Aorta (tissue), 5 donors: ENCODE measurements at places on chromosomes 7 and 10.

GRCh38 chr7:101140339-101140699, 13.4 kb downstream of the SERPINE1 start:
- DNase-seq, result no peak

DNA sequence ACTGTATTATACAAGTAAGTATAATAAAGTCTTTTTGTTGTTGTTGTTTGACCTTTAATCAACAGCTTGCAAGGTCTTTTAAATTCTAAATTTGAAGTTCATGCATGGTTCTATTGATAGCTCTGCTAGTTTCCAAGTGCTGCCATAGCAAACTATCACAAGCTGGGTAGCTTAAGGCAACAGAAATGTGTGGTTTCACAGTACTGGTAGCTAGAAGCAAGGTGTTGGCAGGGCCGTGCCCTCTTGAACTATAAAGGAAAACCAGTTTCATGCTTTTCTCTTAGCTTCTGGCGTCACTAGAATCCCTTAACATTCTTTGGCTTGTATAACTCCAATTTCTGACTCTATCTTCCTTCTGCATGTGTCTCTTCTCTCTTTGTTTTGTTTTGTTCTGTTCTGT, 1021.9 kb upstream of the AUTS2 start:
- no peak for DNase-seq

- DNase-seq, result no peak
These were observed 498 bp upstream of the C10orf53 start for GRCh38 chr10:49678827-49679479.

GRCh38 chr10:76029782-76030181, 598.4 kb downstream of the LRMDA start:
- no peak for DNase-seq

DNA sequence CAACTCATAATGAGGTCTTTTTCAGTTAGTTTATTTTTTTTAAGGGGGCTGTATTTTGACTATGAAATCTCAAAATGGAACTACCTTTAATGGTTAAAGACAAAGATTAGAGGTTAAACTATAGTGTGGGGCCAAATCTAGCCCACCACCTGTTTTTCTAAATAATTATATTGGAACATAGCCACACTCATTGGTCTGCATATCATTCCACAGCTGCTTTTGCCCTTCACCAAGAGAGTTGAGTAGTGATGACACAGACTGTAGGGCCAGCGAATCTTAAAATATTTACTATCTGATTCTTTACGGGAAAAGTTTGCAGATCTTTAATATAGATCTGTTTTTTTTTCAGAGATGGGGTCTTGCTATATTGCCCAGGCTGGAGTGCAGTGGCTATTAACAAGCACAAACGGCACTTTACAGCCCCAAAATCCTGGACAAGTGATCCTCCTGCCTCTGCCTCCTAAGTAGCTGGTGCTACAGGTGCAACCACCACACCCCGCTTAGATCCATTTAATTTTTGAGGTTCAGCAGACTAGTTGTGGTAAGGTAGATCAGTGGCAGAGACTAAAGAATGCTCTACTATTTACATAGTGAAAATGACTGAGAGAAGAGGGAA, 25.8 kb downstream of the EPC1 start:
- DNase-seq, result no peak

GRCh38 chr10:79166312-79166721, 97.6 kb downstream of the ZMIZ1 start:
- DNase-seq, result no peak

GRCh38 chr10:47015404-47015803, 104.2 kb downstream of the PTPN20 start:
- no peak for DNase-seq

- DNase-seq, result no peak
These were observed 102.7 kb downstream of the GPR37 start for GRCh38 chr7:124662937-124663336.

DNA sequence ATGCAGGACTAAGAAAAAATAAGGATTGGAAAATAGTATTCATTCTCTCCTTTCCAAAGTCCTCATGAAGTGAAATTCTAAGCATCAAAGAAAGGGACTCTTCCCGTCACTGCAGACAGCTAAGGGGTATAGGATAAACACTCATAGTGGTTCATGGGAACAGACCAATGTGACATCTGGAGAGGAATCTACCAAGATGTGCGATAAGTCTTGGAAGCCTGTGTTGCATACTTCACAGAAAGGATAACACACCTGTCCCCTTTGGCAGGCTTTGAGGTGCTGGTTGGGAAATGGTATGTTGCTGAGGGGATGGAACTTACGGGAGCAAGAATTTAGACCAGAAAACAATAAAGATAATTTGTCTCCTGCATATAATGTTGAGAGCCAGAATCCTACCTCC, 248.1 kb downstream of the ARHGAP21 start:
- DNase-seq, result no peak

DNA sequence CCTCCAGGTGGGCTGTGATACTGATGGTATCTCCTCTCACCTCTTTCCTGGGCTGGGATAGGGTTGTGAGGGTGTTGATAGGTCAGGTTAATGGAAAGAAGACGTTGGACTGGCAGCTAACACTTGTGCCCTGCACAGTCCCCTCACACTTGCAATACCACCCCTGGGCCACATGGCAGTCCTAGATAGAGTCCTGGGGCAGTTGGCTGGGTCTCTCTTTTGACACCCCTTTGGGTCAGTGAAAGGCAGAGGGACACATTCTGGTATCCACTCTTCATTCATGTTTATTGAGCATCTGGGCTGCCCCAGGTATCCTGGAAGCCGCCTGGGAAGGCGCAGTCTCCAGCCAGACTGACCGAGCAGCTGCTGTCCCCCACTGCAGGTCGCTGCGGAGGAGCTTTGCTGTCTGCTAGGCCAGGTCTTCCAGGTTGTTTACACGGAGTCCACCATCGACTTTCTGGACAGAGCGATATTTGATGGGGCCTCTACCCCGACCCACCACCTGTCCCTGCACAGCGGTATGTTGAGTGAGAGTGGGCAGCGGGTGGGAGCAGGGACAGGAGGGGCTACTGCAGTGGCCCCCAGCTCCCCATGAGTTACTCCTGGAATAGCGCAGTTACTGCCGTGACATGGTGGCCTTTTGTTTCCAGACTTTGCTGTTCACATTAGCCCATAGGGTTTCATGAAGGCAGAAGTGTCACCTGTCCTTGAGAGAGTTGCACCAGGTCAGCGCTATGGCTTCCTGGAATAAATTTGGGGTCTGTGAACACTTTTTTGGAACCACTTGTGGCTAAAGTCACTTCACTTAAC, 19.1 kb downstream of the NACAD start:
- DNase-seq, result peak; percentile 52

DNA sequence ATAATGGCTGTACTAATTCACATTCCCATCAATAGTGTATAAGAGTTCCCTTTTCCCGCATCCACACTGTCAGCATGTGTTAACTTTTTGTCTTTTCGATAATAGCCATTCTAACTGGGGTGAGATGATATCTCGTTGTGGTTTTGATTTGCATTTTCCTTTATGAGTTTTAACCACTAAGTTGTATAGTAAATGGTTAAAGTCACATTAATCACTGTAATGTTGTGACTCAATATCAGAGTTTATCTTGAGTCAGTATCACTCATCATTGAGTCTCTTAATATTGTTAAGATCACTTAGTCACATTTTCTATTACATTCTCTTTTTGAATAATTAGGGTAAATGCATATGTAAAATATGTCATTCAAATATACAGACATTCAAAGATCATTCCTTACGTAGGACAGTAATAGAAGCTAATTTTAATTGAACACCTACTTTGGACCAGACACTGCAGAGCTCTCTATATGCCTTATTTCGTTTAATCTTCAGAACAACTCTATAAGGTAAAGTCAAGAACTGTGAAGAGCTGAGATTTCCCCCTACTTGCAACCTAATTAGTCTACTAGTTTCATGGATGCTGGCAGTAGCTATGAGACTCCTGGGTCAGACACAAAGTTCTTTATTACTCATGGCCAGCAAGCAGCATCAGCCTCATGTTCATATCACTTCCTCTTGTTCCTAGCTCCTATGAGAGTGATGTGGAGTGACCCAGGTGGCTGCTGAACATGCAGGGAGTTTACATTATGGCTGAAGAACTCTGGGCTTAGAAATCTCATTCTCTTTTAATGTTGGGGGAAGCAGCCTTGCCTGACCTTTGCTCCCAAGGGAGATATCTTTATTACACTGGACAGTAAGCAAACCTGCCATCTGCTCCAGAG, 30.5 kb downstream of the CREB5 start:
- DNase-seq, result no peak
